AG10803 (cell line): ENCODE measurements at places on chromosomes 4 and X.

GRCh38 chr4:25454476-25454875, 77.4 kb downstream of the ANAPC4 start:
- DNase-seq, result no peak

DNA sequence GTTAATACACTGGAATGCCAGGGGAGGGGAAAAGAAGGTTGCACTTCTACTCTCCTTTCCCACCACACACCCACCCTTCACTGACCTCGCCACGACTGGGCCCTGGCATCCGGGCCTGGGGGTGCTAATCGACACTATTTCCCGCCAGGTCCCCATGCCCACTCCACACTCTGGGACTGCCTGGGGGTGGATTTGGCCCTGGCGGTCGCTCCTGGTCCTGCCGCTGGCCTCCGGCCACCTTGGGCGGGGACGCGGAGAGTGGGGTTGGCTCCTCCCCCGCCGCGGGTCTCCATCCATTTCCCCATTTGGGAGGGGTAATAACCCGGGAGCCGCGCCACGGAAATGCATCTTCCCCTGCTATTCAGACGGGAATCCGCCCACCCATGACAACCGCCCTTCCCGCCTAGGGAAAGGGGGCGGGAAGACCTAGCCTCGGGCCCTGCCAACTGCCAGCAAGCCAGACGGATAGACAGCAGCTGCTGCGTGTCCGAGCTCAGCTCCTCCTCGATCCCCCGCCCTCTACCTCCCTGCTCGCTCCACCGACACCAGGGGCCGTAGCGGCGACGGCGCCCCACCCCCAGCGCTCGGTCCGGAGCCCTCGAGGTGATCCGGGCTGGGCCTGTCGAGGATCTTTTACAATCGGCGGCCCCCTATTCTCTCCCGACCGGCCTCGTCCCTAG, 78.1 kb downstream of the RLIM start:
- DNase-seq, result peak; percentile 73

DNA sequence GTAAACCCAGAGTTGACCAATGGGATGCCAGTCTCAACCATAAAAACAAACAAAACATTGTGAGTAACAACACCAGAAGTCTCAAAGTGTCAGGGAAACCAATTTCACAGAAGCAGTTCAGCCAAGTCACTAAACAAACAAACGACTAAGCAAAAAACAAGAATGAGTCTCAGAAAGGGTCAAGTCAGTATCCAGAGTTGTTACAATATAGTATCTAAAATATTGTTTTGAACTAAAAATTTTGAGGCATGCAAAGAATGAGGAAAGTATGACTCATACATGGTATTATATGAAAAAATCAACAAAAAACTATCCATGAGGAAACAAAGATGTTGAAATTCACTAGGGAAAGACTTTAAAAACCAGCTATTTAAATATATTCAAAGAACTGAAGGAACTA, 70.6 kb downstream of the AR start:
- DNase-seq, result peak; percentile 66

DNA sequence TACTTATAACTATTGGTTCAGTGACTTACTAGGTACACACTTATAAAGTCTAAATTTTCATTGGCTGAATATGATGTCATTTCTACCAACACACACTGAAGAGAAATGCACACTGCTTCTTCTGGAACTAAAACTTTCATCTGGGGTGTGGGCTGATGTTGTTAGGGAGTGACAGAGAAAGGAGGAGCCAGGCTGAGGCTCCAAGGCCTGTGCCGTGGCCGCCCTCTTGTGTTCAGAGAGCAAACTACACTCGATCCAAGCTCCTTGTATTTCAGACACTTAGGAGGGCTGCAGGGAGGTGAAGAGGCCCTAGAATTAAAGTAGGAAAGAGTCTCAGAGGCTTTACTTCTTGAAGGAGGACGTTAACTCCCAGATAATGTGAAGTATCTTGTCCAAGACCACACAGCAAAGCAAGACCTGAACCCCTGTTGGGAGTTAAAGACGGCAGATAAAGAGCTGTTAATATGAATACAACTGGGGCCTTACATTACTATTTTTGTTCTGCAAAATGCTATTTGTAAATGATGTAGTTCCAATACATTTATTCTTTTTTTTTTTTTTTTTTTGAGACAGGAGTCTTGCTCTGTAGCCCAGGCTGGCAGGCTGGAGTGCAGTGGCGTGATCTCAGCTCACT, 137.5 kb downstream of the AFAP1 start:
- peak; percentile 79 for DNase-seq

DNA sequence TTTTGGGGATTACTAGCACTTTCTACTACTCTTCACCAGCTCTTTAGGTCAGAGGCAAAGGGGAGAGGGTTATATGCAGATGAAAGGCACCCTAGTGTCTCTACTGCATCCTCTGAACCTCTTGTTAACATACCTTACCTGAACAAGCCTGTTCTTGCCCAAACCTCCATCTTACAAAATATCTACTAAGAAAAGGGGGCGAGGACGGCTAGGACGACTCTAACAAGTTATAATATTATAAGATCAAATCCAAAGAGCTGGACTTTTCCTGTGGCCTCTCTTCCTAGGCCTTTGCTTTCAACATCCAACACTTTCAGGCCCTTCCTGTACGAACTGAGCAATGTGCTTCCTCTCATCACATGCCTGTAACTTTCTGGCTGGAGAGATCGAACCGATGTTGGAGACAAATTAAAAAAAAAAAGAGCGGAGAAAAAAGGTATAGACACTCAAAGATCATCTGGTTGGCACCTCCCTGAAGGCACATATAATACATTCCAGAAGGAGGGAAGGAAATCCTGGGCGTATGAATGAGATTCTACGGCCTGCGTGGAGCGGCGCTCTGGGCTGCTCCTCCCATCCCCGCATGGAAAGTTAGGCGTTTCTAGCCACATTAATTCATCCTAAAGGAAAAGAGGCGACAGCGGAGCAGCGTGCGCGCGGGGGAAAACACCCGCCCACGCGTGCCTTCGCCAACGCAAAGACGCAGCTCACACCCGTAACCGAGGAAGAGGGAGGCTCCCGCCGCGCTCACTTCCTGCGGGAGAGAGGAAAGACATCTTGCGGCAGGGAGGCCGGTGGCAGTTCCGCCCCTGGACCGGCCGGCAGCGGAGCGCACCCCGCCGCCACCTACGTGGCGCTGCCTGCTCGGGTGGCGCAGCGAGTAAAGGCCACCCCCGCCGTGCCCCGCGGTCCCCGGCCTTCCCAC, 808 bp downstream of the PRDM5 start:
- DNase-seq, result peak; percentile 74

GRCh38 chr4:75916091-75916661, 13.9 kb upstream of the PPEF2 start:
- peak; percentile 48 for DNase-seq

GRCh38 chrX:115689931-115690330, 129.0 kb downstream of the PLS3 start:
- peak; percentile 62 for DNase-seq

- no peak for DNase-seq
Measured at GRCh38 chrX:17431171-17431570, 56.2 kb downstream of the NHS start.

DNA sequence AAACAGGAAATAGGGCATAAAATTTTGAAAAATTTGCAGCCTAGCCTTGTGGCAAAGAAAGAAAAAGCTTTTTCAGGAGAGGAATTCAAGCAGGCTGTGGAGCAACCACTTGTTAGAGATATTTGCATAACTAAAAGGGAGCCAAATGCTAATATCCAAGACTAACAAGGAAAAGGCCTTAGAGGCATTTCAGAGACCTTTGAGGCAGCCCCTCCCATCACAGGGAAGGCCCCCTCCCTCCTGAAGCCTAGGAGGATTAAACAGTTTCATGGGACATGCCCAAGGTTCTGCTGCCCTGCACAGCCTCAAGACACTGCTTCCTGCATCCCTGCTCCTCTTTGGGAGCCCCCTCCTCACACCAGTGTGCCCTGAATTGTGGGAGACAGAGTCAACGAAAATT, 275.4 kb upstream of the SFRP2 start:
- DNase-seq, result no peak

GRCh38 chrX:43604753-43605152, 51.3 kb upstream of the MAOA start:
- DNase-seq, result no peak

DNA sequence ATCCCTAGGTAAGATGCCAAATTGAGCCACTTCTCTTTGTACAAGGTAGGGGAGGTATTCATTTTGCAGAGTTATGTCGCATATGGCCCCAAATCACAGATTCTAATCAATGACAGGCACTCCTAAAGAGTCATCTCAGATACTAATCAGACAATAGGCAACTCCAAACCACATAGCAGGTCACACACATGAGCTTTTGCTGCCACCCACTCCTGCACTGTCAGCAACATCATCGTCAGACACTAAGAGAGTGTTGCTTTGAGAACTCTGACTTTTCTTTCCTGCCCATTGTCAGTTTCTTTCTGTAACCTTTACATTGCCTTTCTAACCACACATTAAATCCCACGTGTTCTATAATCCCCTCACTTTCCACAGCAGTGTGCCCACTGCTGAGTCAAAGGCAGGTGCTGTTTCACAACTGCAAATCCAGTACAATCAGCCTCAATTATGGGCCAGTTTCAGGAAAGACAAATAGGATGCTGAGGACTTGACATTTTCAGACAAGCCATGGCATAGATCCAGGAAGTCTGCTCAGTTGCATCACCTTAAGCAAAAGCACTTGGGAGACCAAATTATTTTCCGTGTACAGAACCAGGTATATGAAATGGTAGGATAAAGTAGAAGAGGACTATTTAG, 23.5 kb downstream of the TMEM31 start:
- DNase-seq, result peak; percentile 15

DNA sequence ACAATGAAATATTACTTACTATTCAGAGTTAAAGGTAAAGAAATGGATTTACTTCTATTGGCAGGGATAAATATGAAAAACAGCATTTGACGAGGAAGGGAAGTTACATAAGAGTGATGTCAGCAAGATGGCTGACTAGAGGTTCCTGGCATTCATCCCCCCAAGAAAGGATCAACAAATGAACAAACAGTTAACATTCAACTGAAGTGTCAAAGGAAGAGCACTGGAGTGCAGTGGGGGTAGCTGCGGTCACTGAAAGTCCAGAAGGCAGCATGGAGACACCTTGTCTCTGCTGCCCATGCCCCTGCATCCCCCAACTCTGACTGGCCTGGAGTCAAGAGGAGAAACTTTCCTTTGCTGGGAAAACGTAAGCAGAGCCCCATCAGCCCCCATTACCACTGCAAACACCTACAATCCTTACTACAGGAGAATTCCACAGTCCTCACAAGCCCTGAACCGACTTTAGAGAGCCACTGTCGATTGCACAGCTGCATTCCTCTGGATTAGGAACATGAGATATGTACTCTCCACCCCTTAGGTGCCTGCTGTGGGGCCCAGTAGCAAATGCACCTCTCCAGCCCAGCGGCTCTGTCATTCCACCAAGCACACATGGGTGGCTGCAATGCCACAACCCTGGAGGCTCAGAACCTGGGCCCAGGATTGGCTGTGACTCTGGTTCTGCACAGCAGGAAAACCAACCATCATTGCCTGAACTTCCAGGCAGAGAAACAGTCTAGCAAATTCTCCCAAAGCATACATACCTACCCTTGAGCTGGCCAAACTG, 79.5 kb downstream of the CBR4 start:
- no peak for DNase-seq

DNA sequence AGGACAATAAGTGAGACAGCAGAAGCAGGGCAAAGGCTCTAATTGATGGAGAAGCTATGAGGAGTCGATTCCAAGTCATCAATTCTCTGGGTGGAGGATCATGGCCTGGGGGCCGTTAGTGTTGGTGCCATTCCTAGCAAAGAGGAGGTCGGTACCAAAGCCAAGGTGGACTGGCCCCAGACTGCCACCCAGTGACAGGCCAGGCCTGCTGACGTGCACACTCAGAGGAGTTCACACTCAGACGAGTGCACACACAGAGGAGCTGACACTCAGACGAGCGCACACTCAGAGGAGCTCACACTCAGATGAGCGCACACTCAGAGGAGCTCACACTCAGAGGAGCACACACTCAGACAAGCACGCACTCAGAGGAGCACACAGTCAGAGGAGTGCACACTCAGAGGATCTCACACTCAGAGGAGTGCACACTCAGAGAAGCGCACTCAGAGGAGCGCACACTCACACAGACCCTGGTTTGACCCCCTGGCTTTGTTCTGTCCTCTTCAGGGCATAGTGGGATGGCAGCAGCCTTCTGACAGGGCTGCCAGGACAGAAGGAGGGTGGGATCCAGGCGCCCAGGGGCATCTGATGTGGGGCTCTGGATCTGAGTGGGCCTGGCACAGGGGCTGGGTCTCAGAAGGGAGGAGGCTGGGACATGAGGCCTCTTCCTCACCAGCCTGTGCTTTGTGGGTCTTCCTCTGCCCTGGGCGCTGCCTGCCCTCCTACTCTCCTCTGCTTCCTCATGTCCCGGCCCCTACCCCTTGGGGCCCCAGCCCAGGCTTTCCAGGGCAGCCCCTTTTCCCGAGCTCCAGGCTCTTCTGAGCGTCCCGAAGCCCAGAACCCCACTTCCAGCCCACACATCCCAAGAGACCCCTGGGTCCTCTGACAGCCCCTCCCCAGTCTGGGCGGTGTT, 41.7 kb upstream of the NKX1-1 start:
- no peak for DNase-seq

DNA sequence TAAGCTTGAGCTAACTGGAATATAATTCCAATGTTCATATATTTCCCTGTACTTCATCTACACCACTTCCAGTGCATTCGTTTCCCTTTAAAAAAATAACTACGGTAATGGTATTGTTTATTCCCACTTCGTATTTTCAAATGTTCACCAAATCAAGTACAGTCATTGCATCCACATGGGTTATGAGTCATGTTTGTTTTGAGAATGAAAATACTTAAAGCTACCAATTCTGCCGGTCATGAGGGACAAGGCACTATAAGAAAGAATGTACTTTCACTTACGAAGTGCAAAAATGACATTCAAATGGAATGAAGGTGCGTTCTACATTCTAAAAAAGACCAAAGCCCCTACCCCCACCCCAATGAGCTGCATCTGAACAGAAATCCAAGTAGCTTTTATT, 174.4 kb upstream of the FGF13 start:
- peak; percentile 37 for DNase-seq

DNA sequence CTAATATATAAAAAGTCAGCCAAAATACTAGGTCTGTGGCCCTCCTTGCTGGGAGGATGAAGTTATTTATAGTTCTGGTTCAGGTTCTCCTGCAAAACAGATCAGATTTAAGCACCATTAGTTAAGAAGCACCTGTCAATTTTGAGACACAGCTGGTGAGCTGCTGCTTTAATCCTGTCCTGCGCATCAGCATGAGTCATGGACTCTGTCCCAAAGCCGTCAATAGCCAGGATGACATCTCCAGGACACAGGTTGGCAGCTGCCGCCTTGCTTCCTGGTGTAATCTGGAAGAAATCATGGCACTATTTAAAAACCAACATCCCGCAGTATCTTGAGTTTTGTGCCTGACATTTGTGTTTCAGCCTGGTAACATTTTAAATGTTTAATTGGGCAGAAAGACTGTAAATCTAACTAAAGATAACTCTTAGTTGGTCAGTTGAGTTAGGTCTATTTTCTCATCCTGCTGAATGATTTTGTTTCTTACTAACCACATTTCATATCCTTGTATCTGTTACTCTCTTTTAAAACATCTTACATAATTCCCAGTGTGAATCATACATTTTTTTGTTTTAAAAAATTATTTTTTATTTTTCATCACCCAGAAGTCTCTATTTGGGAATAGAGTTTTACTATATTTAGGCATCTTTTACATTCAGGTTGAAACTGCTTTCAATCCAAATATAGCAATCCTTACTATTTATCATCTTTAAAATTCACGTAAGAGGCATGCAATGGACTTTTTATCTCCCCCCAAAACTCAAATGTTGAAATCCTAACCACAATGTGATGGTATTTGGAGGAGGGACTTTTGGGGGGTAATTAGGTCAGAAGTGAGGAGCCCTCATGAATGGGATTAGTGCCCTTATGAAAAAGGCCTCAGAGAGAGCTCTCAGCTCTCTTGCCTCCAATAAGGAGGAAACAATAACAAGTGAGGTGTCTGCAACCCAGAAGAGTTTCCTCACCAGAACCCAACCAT, 10.1 kb downstream of the PDLIM3 start:
- no peak for DNase-seq
